ENCODE measurements at places on chromosomes 4 and X.

- DNase-seq = no peak
Observed at GRCh38 chr4:121176082-121176934, 12.2 kb upstream of the TNIP3 start.

GRCh38 chr4:110837896-110838450 lies 215.1 kb upstream of the PITX2 start:
- DNase-seq = peak; percentile 15

DNA sequence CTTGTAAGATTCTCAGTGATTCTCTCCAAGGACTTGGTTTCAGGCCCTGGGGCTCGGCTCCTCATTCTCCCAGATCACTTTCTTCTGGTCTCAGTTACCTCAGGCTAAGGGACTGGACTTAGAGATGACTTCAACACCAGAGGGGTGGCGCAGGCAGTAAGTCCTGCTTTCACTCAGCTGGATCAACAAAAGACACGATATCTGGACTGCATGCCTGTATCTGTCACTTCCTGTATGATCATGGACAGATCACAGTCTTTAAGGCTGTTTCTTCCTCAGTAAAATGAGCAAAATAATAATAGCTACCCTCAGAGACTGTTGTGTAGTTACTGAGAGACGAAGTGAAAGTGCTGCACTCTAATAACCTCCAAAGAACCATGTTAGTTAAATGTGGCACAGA lies 19.5 kb upstream of the CXCR3 start:
- DNase-seq = no peak

GRCh38 chrX:48806081-48806480 lies 4.2 kb downstream of the HDAC6 start:
- no peak for DNase-seq

- DNase-seq = no peak
Observed at GRCh38 chrX:57289089-57289488, 2.6 kb downstream of the FAAH2 start.

DNA sequence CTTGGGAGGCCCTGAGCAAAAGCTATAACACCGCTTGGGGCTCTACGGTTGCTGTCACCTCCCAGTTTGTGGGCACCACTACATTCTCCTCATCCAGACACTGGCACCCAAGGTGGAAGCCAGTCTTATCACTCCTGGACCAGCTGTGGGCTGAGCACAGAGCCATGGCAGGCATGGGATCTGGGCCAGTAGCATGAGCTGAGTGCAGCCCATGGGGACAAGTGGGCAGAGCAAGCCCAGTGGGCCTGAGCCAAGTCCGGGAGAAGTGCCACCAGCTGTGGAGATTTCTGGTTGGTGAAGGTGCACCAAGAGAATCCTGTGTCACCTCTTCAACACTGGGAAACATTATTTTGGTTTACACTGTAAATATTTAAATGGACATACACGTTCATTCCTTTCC lies 1013.0 kb downstream of the TECRL start:
- DNase-seq = no peak

- DNase-seq = no peak
Observed at GRCh38 chr4:109671350-109671749, 31.9 kb downstream of the CASP6 start.

DNA sequence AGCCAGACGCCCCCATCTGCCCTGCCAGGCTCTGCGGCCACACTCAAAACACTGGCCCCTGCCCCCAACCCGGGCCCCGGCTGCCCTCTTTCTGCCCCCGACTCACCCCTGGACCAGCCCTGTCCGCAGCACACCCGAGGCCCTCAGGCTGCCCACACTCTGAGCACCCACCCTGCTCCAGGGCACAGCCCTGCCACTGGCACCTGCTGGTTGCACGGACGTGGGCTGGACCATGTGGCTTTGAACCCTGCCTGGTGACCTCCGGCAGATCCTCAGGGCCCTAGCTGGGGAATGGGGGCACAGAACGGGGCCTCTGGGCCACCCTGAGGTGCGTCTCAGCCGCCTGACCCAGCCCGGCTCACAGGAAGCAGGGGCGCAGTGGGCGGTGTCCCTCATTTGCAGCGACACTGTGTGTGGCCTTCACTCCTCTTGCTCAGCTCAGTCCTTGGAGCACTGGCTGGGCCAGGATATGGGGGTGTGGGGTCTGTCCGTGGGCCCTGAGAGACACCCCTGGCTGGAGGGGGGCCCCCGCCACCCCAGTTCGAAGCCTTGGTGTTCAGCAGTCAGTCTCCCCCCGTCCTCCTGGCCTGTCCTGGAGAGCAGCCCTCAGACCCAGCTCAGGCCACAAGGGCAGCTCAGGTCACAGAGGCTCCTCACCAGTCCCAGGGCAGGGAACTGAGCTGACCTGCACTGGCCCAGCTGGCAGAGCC lies 73.2 kb downstream of the FAM53A start:
- no peak for DNase-seq

DNA sequence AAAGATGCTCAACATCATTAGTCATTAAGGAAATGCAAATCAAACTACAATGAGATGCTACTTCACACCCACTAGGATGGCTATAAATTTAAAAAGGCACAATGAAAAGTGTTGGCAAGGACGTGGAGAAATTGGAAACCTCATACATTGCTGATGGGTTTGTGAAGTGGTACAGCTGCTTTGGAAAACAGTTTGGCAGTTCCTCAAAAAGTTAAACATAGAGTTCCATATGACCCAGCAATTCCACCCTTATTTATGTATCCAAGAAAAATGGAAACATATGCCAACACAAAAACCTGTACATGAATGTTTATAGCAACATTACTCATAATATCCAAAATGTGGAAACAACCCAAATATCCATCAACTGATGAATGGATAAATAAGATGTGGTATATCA lies 101.3 kb upstream of the MAGEB10 start:
- no peak for DNase-seq

GRCh38 chr4:15148691-15149090 lies 146.4 kb downstream of the CPEB2 start:
- no peak for DNase-seq

DNA sequence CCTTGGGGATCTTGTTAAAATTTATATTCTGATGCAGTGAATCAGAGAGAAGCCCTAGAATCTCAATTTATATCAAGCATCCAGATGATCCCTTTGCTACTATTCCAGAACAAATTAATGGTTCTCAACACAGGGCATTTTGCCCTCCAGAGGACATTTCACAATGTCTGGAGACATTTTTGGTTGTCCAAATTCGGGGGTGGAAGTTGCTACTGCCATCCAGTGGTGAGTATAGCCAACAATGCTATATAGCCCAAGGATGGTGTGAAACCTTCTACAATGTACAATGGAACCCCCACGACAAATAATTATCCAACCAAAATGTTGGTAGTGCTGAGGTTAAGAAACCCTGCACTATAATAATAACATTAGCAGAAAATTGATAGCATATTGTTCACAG lies 2440.0 kb downstream of the PCDH7 start:
- no peak for DNase-seq

DNA sequence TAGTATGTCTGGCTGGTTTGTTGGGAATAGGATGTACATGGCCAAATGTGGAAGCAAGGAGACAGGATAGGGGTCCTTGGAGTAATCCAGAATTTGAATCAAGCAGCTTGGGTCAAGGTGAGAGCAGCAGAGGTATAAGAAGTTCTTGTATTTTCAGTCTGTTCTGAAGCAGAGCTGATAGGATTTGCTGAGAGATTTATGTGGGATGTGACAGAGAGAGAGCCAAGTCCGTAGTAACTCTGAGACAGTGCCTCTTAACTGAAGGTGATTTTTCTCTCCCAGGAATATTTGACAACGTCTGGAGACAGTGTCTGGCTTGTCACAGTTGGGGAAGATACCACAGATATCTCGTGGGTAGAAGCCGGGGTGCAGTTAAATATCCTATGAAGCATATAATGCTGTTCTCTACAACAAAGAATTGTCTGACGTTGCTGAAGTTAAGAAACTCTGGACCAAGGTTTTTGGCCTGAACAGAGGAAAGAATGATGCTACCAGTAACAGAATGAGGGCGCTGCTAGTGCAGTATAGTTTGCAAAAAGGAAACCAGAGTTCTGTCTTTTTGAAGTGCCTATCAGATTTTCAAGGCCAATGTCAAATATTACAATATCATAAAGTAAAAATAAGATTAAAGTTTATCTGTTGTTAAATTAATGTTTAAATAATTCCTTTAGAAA lies 184.0 kb downstream of the ARHGAP24 start:
- no peak for DNase-seq

- no peak for DNase-seq
Observed at GRCh38 chr4:60657041-60657440, 543.1 kb upstream of the ADGRL3 start.

DNA sequence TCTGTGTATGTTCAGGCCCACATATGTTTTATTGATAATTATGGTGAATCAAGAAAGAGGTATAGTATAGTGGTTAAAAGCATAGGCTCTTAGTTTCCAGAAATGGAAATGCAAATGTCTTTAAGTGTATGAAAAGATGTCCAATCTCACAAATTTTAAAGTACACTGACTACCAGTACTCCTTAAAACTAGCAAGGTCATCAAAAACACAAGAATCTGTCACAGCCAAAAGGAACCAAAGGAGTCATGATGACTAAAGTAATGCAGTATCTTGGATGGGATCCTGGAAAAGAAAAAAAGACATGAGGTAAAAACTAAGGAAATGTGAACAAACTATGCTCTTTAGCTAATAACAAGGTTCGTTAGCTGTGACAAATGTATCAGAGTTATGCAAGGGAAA lies 661 bp upstream of the RBM41 start:
- DNase-seq = no peak

- DNase-seq = no peak
Observed at GRCh38 chrX:132491191-132491590, 2.4 kb upstream of the MBNL3 start.

- no peak for DNase-seq
Observed at GRCh38 chrX:16646366-16647138, 3.4 kb upstream of the S100G start.

DNA sequence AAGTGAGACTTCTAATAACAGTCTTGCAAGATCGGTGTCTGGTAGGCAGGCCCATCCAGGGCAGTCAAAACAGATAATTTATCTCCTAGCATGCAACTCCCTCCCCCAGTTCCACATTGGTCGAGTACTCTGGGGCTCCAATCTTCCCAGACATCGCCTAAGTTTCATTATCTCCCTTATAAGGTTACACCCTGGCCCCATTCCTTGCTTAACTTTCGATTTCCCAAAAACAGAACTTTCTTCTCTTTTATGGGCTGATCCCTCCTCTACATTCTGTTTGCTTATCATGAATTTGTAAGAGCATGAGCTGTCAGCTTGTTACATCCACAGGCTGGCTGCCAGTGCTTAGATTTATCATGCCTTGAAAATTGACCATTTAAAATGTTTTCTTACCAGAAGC lies 471.3 kb downstream of the TECRL start:
- no peak for DNase-seq

- peak; percentile 28 for DNase-seq
Observed at GRCh38 chr4:54700986-54701385, 43.2 kb downstream of the KIT start.

GRCh38 chrX:40005292-40006011 lies 92.3 kb downstream of the BCOR start:
- peak; percentile 48 for DNase-seq

DNA sequence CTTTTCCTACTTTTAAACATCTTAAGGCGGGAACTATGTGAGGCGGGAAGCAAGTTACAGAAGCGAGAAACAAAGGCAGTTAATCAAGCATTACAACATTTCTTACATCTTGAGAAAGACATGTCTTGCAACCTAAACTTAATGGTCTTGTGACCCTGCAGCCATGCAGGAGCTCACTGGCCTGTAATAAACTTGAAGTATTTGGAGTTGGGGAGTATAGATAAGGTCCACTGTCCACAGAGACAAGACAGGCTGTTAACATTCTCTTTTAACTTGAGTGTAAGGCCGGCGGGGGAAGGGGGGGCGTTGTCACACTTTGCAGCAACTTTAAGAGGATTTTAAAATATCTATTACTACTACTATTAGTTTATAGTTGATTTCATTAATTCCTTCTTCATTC lies 10.3 kb upstream of the UGT8 start:
- no peak for DNase-seq

DNA sequence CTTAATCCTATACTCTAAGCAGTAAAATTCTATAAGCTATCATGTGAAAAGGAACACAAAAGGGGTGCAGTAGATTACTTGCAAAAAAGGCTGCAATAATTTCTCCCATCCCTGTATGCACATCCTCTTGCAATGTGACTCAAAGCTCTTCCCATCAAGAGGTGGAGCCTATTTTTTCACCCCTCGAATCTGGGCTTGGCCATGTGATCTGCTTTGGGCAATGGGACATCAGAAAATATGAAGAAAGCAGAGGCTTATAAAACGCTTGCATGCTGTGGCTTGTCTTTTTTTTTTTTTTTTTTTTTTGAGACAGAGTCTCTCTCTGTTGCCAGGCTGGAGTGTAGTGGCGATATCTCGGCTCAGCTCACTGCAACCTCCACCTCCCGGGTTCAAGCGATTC lies 33.0 kb downstream of the GEMIN8 start:
- DNase-seq = no peak

- no peak for DNase-seq
Observed at GRCh38 chr4:160371446-160371845, 1268.6 kb downstream of the RAPGEF2 start.

- no peak for DNase-seq
Observed at GRCh38 chr4:118743867-118744266, 58.7 kb downstream of the METTL14 start.
